Suprapubic skin (tissue), 4 donors: ENCODE measurements at places on chromosomes 6 and 20. TPM values are rescaled to one million over a fixed set of nuclear protein-coding genes. Genes with fewer than 3 reads are reported as not detected.

DNA sequence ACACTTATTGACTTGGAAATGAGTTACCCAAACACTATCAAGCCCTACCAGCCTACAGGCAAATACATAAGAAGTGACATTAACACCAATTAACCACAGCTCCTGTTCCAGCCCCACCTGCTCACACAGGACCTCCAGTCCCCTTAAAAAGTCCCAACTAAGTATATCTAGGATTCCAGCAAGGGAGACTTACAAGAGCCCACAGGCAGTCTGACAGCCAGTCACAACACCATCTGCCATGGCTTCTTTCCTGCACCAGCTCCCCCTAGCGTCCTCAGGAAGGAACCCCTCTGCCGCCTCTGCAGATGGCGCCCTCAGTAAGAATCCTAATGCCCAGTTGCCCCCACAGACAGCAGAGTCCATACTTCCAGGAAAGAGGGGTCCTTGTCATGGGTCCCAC lies 122.1 kb downstream of the HIVEP2 start:
- H3K4me3 ChIP-seq = no peak overlapping the region
- H3K36me3 ChIP-seq = no peaks in the 10 kb centered on the region
- no peaks in the 10 kb centered on the region for H3K27me3 ChIP-seq
- DNase-seq = no peak
- H3K27ac ChIP-seq = peak overlapping the region; percentile 22

GRCh38 chr6:40485300-40485699 lies 101.9 kb downstream of the LRFN2 start:
- no peak for DNase-seq
- H3K27ac ChIP-seq = no peak overlapping the region
- H3K4me1 ChIP-seq = no peaks in the 10 kb centered on the region
- no peak overlapping the region for H3K4me3 ChIP-seq
- H3K36me3 ChIP-seq = no peaks in the 10 kb centered on the region
- no peaks in the 10 kb centered on the region for H3K27me3 ChIP-seq

GRCh38 chr6:15244620-15245360 lies 1.1 kb upstream of the JARID2 start:
- H3K36me3 ChIP-seq = no peaks in the 10 kb centered on the region
- peak overlapping the region; percentile 91 for H3K27ac ChIP-seq
- peak; percentile 93 for DNase-seq
- H3K4me3 ChIP-seq = peak overlapping the region; percentile 57

- H3K27ac ChIP-seq = peak overlapping the region; percentile 80
- H3K36me3 ChIP-seq = no peaks in the 10 kb centered on the region
Observed at GRCh38 chr20:62232770-62233645, 5.3 kb upstream of the OSBPL2 start.

DNA sequence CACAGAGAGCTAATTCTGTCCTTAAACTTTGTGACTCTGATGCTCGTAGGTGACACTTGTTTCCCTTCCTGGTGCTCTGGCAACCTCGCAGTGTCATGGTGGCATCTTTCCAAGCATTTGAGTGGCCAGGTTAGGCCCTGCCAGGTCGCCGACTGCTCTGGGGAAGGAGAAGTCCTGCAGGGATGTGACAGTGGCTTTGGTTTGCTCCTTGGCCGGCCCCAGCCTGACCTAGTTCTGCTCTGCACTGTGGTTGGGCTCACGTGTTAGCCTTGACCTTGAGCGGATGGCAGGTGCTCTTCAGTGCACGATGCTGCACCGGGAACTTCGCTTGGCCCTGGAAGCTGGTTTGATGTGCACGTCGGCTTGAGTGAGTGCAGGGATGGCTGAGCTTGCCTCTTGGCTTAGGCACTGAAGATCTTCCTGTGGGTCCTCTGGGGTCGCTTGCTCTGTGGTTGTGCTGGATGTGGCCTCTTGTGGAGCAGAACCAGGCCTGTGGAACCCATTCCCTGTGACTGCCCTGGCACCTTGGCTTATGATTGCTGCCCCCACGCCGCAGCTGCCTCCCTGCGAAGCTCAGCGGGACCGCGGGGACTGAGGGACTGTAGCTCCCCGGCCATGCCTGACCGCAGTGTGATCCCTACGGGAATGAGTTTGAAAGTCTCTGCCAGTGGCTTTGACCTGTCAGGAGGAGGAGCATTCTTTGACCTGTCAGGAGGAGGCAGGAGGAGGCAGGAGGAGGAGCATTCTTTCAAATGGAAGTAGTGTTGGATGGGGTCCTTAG lies 8.7 kb downstream of the OSBPL2 start:
- no peaks in the 10 kb centered on the region for H3K27me3 ChIP-seq
- peaks cover 49% of the 10 kb centered on the region for H3K4me1 ChIP-seq
- no peak for DNase-seq
- H3K4me3 ChIP-seq = no peak overlapping the region
- H3K27ac ChIP-seq = no peak overlapping the region
- H3K36me3 ChIP-seq = no peaks in the 10 kb centered on the region

DNA sequence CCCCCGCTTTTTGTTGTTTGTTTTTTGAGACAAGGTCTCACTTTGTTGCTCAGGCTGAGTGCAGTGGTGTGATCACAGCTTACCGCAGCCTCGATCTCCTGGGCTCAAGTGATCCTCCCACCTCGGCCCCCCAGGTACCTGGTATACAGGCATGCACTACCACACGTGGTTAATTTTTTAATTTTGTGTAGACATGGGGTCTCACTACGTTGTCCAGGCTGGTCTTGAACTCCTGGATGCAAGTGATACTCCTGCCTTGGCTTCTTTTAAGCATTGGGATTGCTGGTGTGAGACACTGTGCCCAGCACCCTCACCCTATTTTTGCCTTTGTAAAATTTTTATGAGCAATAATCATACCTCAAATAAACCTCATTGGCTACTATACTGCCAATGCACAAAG lies 5.5 kb downstream of the ENPP3 start:
- no peaks in the 10 kb centered on the region for H3K27me3 ChIP-seq
- no peaks in the 10 kb centered on the region for H3K36me3 ChIP-seq
- H3K4me3 ChIP-seq = no peak overlapping the region

GRCh38 chr6:52310932-52311331 lies 26.4 kb upstream of the MCM3 start:
- no peaks in the 10 kb centered on the region for H3K36me3 ChIP-seq
- peaks cover 8% of the 10 kb centered on the region for H3K4me1 ChIP-seq
- H3K27me3 ChIP-seq = no peaks in the 10 kb centered on the region

DNA sequence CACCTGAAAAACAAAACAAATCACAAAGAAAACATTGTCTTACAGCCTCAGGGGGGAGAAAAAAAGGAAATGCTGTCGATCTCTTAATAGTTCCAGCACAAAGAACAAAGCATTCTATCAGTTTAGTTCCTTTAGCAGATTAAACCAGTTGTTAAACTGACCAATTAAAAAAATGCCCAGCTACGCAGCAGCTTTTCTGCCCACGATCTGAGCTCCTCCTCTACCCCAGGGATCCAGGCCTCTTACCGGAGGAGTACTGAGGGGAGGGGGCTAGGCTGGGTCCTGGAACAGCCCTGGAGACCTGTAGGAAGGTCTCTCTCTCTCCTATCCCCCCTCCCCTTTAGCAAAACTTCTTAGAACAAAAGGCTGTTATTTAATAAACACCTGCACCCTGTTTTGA lies 13.4 kb downstream of the PTK7 start:
- peaks cover 62% of the 10 kb centered on the region for H3K4me1 ChIP-seq
- no peak overlapping the region for H3K4me3 ChIP-seq
- H3K27me3 ChIP-seq = no peaks in the 10 kb centered on the region
- no peaks in the 10 kb centered on the region for H3K36me3 ChIP-seq
- DNase-seq = no peak

DNA sequence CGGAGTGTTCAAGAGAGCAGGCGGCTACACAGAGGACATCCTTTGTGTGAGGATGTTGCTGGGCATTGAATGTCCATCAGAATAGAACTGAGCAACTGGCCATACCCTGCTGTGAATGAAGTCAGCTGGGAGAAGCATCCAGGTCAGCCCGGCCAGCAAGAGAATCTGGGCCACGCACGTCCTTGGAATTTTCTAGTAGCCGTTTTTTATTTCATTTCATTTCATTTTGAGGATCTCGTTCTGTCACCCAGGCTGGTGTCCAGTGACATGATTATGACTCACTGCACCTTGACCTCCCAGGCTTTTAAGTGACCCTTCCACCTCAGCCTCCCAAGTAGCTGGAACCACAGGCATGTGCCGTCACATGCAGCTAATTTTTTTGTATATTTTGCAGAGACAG lies 97.9 kb downstream of the SSR1 start:
- no peak for DNase-seq
- H3K27ac ChIP-seq = no peak overlapping the region
- no peaks in the 10 kb centered on the region for H3K27me3 ChIP-seq
- peaks cover 46% of the 10 kb centered on the region for H3K4me1 ChIP-seq

DNA sequence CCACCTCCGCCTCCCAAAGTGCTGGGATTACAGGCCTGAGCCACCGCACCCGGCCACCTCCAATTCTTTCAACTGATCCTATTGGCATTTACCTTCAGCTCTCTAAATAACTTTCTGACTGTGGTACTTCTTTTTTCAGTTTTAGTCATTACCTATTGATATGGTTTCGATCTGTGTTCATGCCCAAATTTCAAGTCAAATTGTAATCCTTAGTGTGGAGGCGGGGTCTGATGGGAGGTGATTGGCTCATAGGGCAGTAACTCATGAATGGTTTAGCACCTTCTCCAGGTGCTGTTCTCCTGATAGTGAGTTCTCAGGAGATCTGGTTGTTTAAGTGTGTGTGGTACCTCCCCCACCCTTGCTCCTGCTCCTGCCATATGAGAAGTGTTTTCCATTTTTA lies 140.9 kb downstream of the LPA start:
- H3K4me3 ChIP-seq = no peak overlapping the region
- no peaks in the 10 kb centered on the region for H3K27me3 ChIP-seq
- H3K27ac ChIP-seq = no peak overlapping the region
- H3K36me3 ChIP-seq = no peaks in the 10 kb centered on the region
- no peak for DNase-seq
- peaks cover 11% of the 10 kb centered on the region for H3K4me1 ChIP-seq

Gene KHDC1
- total RNA-seq = not detected

Gene SCP2D1
- not detected for total RNA-seq

Gene SFT2D1
- total RNA-seq = 26.0 TPM

Gene GSTA5
- total RNA-seq = not detected

Gene IFNGR1
- total RNA-seq = 91.5 TPM

Gene COL12A1
- 41.5 TPM for total RNA-seq
